ENCODE measurements at places on chromosomes 2 and 18.
A peak's percentile ranks its signal among the peaks of the same experiment; 100 is the strongest.

DNA sequence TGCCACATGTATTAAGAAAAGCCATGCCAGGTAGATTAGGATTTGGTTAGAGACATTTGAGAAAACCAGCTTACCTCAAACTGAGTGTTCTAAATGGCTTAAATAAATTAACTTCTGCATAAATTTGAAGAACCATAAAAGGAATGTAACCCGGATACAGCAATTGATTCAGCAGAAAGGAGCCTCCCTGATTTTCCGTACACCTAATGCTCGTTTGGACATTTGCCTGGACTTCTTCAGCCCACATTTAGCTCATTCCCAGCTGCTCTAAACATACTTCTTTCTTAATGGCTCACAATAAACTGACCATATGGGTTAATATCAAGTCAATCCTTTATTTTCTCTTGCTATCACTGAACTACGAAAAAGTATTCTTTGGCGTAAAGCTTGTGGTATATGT is 392.4 kb downstream of the ZNF516 start:
- DNase-seq: no peak

GRCh38 chr2:215362562-215362904 is 50.7 kb downstream of the ATIC start:
- no peak for DNase-seq

- DNase-seq: no peak
Observed at GRCh38 chr2:36277146-36277808, 78.3 kb upstream of the CRIM1 start.

GRCh38 chr2:134573085-134573370 is 145.8 kb downstream of the TMEM163 start:
- DNase-seq: no peak

GRCh38 chr2:18988631-18989232 is 369.7 kb downstream of the OSR1 start:
- no peak for DNase-seq

DNA sequence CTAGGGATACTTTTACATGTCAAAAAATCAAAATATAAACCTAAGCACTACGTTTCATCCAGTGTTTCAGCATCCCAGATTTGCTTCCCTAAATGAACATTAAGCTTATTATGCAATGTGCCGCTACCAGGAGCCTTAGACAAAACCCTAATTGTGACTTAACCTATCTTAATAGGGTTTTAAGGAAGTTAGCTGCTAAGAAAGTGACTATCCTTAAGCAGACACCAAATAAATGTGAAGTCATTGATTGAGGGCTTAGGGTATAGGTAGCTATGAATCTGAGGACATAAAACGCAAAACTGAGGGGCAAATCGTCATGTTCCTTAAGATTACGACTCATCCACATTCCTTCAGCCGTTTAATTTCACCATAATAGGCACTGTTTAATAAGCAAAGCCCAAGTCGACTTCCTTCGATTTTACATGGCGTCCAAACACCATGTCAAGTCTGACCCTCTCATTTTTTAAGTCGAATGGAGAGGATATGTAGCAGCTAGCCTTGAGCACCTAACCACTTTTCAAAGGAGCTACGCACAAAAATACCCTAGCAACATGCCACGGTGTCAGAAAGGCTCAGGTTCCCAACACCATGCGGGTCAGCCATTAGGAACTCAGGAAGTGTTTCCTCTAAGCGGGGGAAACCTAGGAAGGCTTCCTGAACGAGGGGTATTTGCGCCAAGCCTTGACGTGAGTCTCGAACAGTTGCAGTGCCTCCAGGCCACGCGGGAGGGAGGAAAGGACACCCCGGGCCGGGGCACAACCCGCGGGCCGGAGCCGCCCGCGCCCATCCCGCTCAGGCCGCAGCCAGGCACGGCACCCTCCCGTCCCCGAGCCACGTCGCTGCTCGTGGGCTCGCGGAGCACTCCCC is 1.0 kb downstream of the HDLBP start:
- DNase-seq: no peak

GRCh38 chr18:7332452-7332851 is 101.6 kb downstream of the LRRC30 start:
- DNase-seq: no peak

- DNase-seq: no peak
Observed at GRCh38 chr2:48161628-48162027, 255.3 kb upstream of the FBXO11 start.

GRCh38 chr2:15667809-15668556 is 76.3 kb downstream of the DDX1 start:
- no peak for DNase-seq

GRCh38 chr18:46314011-46314410 is 209.8 kb downstream of the HAUS1 start:
- no peak for DNase-seq

GRCh38 chr2:13686262-13686661 is 946.3 kb upstream of the LRATD1 start:
- DNase-seq: no peak

GRCh38 chr18:26722565-26722931 is 143.0 kb downstream of the AQP4 start:
- DNase-seq: no peak

DNA sequence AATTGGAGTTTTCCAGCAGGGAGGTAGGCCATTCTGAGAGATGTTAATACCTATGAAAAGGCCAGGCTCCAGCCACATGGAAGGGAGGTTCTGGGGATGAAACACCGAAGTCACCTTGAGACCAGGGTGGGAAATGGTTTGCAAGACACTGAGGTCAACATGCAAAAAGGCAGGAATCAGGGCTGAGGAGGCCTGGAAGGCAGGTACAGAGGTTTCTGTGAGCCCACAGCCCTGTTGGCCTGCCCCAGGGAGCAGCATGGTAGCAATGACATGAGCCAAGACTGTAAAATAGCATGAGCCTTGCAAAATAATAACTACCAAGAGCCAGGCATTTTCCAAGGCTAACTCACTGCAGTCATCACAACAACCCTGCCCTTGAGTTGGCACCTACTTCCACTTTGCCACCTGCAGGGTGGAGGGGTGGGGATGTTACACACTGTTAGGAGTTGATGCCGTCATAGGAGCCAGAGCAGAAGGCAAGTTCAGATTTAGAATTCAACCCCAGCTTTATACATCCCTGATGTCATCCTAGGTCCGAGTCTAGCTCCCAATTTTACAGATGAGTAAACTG is 61.3 kb downstream of the ZBTB7C start:
- DNase-seq: no peak

DNA sequence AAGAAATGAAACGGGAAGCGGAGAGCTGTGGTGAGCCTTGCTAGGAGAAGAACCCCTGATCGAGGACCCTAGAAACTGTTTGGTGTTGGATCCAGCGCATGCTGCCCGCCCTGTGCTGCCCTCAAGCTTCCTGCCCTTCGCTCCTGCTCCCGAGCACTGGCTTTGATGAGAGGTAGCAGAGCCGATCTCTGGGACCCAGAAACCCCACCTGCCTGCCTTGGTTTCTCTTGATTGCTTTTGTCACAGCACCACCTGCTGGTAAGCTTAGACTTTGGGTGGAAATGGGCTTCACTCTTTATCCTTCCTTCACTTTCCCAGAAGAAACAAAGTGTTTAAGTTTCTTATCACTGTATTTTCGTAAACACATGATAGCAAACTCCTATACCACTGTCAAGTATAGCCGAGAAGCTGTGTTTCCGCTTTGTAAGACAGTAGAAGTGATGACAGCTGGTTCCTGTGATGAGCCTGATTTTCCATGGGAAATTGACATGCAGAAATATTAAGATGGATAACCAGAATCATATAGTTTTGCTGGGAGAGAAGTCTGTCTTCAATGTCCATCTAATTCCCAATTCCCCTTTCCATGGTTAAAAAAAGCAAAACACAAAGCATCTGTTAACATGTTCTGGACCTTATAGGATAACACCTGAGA is 267.4 kb downstream of the PHLPP1 start:
- DNase-seq: peak; percentile 64

- no peak for DNase-seq
Observed at GRCh38 chr2:20599861-20600461, 50.9 kb downstream of the HS1BP3 start.

DNA sequence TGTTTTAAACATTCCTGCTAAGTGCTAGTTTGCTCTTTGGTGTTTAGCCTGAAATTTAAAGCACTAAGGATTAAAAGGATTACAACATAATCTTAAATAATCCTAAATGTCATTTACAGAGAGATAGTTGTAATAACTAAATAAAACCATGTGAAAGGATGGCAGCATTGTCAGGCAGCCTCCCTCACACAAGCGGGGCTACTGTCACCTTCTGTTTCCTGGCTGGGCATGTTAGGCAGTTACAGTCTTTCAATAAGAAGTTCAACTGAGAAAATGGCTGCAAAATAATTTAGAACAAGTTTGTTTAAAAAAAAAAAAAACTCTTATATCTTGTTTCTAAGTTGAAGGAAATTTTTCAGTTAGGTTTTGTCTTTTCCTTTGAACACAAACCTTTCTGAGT is 124.9 kb downstream of the ARHGAP15 start:
- no peak for DNase-seq
